ENCODE measurements at places on chromosomes 5 and 9.

- no peak for DNase-seq
These were observed 61.4 kb upstream of the GLRX start for GRCh38 chr5:95884017-95884325.

DNA sequence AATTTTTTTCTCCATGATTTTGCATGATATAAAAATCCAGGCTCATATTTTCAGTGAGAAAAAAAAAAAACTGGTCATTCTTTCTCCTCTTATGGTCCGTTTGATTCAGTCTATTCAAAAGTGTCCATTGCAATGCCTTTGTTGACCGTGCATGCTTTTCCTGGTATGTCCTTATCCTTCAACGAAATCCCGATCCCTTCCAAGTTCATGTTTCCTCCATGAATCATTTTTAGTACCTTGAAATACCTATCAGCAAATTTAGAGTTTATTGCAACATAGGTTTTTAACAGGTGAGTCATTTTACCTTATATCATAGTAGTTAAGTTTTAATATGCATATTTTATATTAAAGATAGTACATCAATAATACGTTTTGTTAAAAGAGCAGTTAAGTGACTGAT is 773.8 kb upstream of the CHD1 start:
- DNase-seq = no peak

DNA sequence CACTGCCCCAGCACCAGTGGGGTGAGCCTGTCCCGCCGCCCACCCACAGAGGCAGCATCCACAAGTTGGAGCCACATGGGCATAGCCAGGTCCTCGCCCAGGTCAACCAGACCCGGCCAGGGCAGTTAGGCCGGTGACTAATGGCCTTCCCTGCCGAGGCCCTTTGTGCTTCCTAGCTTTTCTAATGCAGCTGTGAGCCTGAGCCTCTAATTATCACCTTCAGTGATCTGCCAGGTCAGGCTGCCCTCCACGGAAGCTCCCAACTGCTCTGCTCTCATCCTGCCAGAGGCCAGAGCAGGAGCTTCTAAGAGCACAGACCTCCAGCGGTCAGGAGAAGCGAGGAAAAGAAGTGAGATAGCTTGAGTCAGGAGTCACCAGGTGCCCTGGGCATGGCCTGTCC is 87.1 kb upstream of the PPP1R26 start:
- DNase-seq = no peak

GRCh38 chr5:113866763-113867162 is 353.3 kb downstream of the YTHDC2 start:
- DNase-seq = no peak

- DNase-seq = no peak
These were observed 90.6 kb downstream of the PTCD2 start for GRCh38 chr5:72410688-72411295.

- no peak for DNase-seq
These were observed 91.1 kb upstream of the TBCA start for GRCh38 chr5:77867194-77867691.

DNA sequence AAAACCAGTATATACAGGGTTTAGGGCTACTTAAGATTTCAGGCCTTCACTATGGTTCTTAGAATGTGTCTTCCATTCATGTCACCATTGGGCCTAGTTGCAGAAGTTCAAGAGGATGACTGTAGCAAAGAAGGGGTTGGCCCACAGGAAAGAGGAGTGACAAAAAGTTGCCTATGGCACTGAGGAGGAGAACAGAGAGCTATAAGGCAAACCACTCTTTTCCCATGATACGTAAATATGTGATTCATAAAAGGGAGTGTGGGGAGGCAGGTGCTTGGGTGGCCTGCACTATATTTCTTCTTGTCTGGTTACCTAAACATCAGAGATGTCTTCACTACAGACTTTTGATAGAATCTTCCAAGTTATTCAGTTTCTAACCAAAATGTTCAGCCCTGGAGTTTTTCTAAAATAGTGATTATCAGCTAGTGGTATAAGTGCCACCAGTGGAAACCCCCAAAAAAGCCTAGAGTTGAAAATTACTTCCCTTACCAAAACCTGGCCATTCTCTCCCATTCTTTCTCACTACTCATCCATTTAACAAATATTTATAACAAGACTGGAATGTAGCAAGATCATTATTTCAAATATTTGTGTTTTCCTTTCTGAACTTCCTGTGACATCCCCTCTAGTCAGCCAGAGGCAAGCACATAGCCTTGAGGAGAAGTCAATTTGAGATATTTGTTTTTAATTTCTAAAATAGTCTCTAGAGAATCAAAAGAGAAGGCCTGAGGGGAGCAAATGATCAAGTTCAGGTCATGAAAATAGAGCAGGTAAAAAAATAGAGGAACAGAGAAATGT is 367.4 kb downstream of the EFNA5 start:
- no peak for DNase-seq

- no peak for DNase-seq
These were observed 210.1 kb upstream of the SLC24A2 start for GRCh38 chr9:19998823-19999455.

DNA sequence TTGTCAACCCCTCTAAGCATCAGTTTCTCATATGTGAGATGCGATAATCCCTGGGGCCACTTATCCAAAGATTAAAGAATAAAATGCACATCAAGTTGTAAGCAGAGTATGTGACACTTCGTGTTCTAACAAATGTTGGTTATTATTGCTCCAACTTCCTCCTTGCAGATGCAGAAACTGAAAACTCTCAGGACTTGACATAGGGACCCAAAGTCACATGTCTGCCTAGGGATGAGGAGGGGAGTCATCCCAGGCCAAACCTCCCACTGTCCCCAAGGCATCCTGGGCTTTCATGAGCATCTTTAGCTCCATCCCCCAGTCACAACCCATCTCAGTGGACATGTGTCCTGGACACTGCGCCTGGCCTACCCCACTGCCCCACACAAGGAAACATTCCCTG is 27.5 kb upstream of the SYK start:
- no peak for DNase-seq

DNA sequence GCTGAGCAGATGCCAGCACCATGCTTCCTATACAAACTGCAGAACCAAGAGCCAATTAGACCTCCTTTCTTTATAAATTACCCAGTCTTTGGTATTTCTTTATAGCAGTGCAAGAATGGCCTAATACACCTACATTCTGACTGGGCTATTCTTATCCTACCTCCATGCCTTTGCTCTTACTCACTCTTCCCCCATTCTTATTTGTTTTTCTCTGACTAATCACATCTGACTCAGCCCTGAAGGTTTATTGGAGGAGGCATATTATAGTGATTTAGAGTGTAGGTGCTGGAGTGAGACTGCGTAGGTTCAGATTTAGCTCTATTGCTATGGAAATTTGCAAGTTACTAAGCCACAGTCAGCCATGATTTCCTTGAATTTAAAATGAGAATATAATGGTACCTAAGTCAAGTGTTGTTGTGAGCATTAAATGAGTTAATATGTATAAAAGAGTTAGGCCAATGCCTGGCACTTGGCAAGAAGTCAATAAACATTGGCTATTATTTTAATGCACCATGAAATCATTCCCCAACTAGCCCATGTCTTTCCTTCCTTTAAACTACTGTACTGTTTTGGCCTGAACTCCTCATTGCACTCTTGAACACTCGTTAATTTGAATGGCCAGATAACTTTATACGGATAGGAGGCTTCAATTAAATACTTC is 531.2 kb upstream of the ZNF608 start:
- DNase-seq = no peak

DNA sequence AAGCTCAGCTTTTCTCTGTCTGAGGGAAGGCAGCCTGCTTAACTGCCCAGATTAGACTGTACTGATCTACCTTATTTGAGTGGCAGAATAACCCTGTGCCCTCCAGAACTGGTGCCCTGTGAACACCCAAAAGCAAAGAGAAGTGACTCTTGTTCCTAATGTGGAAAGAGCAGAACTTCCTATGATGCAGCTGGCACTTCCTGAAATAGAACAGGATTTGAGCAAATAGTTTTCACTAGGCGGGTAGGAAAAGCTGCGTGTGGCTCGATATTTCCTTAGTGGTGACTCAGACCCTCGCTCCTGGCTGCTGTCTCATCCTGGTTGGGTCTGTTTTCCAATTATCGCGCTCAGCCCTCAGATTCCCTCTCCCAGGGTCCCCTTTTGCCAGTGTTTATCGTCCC is 89.9 kb downstream of the SH3TC2 start:
- no peak for DNase-seq

DNA sequence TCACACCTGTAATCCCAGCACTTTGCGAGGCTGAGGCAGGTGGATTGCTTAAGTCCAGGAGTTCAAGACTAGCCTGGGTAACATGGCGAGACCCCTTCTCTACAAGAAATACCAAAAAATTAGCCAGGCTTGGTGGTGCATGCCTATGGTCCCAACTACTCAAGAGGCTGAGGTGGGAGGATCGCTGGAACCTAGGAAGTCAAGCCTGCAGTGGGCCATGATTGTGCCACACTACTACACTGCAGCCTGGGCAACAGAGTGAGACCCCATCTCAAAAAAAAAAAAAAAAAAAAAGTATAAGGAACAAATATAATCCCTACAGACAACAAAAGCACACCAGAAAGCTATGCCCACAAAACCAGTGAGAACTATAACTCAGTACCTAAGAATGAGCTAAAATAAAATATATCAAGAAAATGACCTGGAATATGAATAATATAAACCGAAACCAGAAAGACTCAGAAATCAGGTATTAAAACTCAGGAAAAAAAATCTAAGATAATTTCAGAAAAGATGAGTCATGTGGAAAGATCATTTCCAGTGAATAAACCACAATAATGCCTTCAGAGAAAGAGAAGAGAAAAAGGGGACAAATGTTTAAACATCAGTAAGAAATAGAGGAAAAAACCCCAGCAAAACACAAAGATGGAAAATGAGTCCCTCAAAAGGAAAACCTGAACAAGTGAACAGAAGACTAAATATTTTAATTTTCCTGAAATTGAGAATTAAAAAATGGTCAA is 57.4 kb downstream of the GOLPH3 start:
- no peak for DNase-seq

DNA sequence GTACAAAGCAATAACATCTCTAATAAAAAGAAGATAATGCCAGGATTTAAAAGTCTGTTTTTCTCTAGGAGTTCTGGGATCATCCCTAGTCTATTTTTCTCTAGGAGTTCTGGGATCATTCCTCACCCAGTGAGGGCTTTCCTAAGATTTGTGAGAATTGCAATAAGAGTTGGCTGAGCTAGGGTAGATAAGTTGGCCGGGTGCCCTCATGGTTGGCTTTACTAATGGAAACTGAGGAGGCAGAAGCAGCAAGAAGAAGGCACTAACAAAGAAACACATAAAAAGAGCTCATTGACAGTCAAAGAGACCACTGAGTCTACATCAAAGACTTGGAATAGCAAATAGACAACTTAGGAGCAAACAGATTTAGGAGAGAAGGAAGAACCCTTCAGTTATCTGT is 4.2 kb downstream of the SLC1A3 start:
- no peak for DNase-seq

DNA sequence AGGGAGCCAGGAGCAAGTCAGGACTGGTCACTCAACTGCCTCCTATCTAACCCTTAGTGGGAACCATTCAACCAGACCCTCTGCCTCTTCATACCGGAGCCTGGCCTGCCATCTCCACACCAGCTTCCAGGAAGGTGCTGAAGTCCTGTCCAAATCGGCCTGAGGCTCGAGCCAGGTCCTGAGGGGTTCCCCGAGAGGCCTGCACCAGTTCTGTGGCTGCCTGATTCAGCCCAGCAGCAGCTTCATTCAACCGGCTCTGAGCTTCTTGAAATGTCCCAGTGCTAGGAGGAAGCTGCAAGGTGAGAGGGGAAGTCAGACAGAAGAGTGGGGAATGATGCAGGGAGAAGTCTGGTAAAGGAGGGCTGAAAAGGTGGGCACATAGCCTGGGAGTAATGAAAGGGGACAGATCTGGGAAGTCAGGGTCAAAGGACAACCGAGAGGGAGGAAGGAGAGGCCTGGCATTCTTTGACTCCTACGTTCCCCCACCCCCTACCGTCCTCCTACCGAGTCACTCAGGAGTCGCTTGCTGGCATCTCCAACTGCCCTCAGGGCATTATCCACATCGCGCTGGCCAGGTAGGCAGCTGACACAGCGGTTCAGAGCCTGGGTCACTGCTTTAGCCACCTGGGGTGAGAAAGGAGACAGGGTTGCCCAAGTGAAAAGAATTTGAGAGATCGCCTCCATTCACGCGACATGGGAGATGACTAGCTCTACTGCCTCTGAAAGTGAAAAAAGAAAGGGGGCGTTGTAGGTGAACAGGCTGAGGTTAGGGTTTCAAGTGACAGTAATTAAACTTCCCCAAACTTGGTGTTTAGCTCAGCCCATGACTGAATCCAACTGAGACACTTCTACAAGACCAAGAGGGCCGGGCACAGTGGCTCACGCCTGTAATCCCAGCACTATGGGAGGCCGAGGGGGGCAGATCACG is 20.2 kb downstream of the TLN1 start:
- no peak for DNase-seq

DNA sequence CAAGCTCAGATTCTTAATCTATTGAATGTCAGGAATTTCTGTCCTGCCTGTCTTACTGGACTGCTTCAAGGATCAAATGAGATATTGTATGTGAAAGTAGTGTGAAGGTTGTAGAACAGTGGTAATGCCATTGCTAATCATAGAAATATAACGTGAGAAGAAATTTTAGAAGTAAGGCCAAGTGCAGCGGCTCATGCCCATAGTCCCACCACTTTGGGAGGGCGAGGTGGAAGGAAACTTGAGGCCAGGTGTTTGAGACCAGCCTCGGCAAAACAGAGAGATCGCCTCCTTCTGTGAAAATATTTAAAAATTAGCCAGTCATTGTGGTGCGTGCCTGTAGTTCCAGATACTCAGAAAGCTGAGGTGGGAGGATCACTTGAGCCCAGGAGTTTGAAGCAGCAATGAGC is 5.1 kb upstream of the HSPA5 start:
- no peak for DNase-seq

GRCh38 chr9:106886111-106887046 is 23.4 kb downstream of the ZNF462 start:
- DNase-seq = no peak

- no peak for DNase-seq
These were observed 86.6 kb downstream of the C5orf15 start for GRCh38 chr5:133881576-133882388.

DNA sequence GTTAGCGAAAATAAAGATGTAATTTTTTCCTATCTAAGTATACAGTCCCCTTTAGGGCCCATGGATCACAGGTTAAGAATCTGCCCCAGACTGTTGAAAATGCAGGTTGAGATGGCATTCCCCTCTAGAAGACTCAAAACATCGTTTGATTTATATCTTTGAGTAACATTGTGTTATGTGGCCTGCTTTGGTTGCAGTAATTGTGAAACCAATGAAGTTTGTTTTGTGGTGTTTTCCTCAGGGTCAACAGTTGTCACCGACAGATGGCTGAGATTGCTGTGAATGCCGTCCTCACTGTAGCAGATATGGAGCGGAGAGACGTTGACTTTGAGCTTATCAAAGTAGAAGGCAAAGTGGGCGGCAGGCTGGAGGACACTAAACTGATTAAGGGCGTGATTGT is 7.8 kb downstream of the CCT5 start:
- DNase-seq = no peak

GRCh38 chr5:88748666-88749065 is 134.3 kb downstream of the MEF2C start:
- DNase-seq = no peak

GRCh38 chr9:132160802-132161742 is 786 bp upstream of the NTNG2 start:
- DNase-seq = peak; percentile 57
